ENCODE measurements at places on chromosomes 16 and 17.

GRCh38 chr17:79628861-79629547, 18.2 kb upstream of the RBFOX3 start:
- DNase-seq = no peak

DNA sequence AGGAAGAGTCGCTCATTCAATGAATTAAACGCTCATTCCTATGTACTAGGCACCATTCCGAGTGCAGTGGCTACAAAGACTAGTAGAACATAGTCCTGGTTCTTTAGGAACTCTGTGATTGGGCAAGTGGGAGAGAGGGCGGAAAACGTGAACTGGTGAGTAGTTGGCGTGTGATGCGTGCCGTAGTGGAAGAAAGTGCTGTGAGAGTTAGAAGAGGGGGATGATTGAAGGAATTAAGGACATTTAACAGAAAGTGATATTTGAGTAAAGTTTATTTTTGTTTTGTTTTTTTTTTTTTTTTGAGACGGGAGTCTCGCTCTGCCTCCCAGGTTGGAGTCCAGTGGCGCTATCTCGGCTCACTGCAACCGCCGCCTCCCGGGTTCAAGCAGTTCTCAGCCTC, 7.9 kb upstream of the SLFN14 start:
- peak; percentile 81 for DNase-seq

GRCh38 chr17:77700165-77700881, 258.2 kb upstream of the TNRC6C start:
- DNase-seq = no peak

DNA sequence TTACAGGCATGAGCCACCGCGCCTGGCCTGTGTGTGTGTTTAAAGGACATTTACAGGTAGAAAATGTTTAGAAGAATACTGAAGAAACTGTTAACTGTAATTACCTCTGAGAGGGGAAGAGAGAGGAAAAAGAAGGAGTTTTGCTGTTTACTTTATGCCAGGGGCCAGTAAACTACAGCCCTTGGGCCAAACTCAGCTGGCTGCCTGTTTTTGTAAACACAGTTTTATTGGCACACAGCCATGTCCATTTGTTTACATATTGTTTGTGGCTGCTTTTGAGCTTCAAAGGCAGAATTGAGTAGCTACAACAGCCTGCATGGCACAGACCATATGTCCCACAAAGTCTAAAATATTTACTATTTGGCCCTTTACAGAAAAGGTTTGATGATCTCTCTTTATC, 76.4 kb downstream of the GPR139 start:
- no peak for DNase-seq

DNA sequence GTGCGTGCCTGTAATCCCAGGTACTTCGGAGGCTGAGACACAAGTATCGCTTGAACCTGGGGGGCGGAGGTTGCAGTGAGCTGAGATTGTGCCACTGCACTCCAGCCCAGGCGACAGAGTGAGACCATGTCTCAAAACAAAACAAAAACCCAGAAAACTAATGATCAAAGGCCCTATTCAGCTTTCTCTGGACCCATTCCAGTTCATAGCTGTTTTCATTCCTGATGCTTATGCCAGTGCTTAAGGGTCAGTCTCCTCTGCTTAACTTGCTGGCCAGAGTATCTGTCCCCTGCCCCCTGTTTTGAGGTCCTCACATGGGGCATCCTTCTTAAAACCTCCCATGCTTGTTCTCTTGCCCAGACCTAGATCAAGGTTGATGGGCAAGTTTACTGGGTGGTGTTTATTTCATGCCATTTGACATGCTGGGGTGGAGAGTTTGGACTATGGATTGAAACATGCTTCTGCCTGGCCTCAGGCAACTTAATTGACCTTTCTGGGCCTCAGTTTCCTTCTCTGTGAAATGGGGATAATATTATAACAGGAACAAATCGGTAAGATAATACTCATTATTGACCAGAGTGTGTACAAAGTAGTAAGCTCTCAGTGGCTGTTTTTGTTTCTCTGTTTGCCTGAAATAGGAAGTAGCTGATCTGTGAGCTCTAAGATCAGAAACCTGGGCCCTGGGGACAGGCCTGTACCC, 369.8 kb downstream of the CPPED1 start:
- no peak for DNase-seq

DNA sequence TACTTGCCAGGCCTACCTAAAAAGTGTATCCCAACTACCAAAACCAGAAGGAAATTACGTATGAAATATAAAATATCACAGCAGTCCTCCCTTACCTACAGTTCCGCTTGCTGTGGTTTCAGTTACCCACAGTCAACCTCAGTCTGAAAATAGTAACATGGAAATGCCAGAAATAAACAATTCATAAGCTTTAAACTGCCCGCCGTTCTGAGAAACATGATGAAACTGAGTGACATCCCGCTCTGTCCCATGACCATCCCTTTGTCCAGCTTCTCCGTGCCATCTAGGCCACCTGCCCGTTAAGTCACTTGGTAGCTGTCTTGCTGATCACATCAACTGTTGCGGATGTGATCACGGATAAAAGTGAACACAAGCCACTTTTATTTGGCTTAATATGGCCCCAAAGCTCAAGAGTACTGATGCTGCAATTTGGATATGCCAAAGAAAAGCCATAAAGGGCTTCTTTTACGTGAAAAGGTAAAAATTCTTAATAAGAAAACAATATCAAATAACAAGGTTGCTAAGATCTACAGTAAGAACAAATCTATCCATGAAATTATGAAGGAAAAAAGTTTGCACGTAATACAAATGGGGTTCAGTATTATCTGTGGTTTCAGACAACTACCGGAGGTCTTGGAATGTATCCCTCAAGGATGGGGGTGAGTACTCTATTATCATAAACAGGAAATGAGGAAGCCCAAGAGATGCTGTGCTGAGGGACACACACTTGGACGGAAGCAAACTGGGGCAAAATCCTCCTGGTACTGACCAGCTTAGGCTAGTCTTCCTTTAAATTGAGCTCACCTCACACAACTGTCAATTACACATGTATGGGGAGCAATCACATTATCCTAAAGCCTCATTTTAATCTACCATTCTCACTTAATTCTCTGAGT, 8.2 kb downstream of the USP22 start:
- peak; percentile 70 for DNase-seq

DNA sequence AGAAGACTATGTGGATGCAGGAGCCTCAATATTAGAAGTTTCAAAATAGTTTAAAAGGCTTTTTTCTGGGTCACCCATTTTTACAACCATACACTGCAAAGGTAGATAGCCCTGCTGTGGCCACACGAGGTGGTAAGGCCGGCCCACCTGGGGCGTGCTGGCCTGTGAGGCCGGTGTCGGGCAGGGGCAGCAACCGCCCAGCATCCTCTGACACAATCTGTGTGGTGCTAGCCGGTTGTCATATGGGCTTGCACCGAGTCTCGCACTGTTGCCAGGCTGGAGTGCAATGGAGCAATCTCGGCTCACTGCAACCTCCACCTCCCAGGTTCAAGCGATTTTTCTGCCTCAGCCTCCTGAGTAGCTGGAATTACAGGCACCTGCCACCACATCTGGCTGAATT, 44.0 kb downstream of the CFAP20 start:
- DNase-seq = no peak

DNA sequence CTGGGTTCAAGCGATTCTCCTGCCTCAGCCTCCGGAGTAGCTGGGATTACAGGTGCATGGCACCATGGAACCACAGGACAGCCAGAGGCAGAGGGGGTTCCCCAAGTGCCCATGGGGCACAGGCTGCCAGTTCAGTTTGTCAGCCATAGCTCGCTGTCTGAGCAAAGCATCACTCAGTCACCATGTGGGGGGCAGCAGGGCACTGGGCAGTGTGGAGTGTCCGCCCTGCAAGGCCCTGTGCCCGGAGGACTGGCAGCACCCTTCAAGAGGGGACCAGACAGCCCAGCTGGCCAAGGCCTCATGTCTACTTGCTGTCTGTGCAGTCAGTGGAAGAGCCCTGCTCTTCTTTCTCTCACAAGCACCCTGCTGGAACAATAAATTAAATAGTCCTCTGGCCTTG, 6.4 kb downstream of the ALYREF start:
- no peak for DNase-seq

DNA sequence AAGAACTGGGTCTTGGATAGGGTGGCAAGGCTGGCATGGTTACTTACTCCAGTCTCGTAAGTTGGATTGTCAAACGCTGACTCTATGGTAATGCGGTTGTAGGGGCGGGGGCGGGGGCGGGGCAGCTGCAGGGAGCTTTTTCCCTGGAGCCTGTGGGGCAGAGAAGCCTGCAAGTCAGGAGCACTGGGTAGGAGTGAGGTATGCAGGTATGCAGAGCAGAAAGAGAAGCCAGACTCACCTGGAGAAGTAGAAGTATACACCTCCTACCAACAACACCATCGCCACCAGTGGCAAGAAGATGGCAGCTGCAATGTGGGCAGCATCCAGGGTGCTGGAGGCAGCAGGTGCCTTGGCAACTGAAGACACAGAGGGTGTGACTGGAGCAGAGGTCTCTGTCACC, 4.8 kb upstream of the PHF12 start:
- no peak for DNase-seq

DNA sequence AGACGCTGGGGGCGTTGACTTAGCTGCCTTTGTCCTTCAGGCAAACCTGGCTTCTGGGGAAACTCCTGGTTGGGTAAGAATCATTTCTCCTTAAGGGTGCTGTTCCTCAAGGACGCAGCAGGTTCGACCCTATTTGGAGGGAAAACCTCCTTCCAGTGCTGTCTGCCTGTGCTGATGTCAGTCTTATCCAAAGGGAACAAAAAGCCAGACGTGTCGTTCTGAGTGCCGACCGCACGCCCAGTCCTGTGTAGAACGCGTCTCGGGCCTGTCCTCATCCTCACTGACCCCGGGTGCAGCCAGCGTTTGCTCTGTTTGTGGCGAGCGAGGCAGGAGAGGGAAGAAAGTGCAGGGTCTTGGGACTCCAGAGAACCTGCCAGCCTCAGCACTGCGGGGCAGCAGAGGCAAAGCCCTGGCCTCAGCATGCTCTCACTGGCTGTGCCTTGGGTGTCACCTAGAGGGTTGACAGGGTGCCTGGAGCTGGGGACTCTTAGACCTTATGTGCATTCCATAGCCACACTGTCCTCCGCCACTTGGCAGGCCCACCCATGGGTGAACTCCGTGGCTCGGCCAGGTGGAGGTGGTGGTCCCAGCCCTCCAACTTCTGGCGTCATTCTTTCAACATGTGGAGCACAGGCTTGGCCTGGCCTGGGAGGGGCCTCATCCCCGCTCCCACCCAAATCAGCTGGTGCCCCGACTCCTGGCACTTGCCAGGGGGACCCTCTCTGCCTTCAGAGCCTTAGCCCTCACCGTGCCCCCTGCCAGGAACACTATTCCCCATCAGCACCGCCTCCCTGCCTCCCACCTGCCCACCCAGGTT, 6.0 kb downstream of the SNN start:
- no peak for DNase-seq

GRCh38 chr16:35735403-35736251, 2276.2 kb downstream of the TP53TG3F start:
- DNase-seq = no peak

DNA sequence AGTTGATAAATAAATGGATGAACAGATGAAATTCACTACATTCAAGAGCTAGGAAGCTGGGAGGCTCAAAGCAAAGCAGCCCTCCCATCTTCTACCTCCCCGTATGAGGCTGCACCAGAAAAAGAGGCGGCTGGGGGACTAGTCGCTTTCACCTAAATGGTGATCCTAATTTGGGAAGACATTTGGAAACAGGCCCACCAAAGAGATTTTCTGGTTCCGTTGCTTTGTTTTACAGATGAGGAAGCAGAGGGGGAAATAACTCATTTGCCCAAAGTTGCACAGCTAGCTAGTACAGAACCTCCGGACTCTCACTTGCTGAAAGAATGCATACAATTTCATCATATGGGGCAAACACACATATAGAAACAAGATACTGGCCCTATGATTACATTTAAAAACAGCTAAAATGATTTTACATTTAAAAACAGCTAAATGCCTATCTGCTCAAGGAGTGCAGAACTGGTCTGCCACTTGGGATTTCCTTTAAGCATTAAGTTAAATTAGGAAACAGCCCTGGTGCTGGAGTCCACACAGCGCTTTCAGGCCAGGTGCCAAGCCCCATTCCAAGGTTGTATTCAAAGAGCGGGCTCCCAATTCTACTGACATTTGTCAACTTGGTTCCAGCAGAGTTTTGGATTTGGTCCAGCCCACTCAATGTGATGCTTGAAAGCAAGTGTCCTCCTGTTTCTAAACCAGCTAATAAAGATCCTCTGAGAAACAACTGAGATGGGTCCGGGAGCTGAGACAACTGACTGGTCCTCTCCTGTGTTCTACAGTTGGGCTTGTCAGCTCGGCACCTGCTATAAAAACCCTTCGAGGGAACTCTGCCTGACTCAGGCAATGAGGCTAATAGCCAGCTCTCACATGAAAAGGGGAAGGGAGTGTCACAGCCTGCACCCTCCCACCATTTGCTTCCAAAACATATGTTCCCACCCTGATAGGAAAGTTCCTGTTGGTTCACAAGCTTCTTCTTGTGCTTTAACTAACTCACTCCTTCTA, 11.7 kb downstream of the ERN1 start:
- DNase-seq = peak; percentile 82

DNA sequence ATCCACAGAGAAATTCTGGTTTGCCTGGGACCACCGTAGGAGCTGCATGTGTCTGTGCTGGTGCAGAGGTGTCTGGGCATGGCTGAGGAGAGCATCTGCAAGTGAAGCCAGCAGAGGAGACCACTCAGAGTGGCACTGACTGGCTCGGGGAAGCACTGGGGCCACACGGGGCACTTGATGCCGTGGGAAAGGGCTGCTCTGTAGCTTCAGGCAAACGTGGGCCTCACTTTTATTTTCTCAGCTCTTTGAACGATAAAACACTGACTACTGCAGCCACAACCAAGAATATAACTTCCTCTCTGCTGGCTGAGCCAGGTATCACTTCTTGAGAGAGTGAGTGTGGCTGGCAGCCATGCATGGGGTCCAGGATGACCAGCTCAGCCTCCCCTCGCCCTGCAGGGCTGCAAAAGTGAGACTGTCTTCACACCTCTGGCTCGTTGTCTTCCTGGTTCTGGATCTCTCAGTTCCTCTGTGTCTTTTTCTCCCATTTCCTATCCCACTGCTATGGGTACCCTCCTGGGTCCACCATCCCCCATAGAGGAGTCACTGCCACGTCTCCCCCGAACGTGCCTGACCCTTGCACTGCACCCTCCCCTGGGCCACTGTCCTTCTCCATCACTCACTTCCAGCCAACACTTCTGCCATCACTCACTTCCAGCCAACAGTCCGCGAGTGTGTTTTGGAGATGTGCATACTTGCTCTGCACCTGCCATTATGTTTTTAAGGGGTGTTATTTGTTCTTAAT, 201.4 kb upstream of the CHMP6 start:
- no peak for DNase-seq

GRCh38 chr16:21081329-21081728, 69.3 kb downstream of the DNAH3 start:
- DNase-seq = no peak

DNA sequence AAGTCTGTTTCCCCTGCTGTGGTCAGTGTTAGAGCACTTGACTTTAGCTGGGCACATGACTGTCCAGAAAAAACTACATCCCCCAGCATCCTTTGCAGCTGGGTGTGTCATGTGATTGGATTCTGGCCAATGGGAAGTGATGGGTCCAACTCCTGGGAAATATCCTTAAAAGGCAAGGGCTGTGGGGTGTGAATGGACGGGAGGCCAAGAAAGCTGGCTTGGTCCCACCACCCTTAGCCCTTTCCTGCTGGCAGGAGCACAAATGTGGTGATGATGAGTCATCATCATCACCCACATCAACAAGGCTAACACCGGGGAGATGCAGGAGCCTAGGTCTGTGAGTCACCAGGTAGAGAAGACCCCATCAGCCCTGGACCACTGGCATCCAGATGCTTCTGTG, 341.7 kb downstream of the C16orf95 start:
- peak; percentile 36 for DNase-seq

Data from suppressor macrophage (primary cell).